T-helper 17 cell (primary cell): ENCODE measurements at places on chromosomes 7 and 10.

DNA sequence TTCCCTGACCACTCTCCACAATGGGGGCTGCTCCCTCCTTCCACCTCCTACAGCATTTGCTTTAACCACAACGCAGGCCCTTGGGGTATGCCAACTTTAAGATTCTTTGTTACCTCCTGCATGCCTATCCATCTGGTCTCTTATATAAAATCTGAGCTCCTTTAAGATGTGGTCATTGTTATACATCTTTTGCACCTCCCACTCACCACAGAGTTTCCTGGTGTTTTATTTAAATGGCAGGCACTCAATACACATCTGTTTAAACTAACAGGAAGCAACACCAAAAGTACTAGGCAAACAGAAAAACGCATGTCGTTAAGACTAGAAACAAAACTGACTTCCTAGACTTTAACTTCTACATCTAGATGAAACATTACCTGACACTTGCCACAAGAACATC lies 36.3 kb downstream of the SLC25A13 start:
- DNase-seq, result no peak

DNA sequence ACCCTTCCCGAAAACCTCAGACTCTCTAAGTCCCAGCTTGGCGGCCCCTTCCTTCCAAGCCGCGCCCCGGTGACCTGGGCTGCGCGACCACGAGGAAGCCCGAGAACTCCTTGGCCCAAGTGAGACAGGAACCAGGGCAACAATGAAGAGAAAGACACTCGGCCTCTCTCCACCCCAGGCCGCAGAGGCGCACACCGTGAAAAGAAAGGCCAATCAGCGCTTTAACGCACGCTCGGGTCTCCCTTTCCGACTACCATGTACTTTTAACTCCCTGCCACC lies 166.4 kb upstream of the PPP1R3A start:
- no peak for DNase-seq

- no peak for DNase-seq
Observed at GRCh38 chr10:49592726-49593563, 17.2 kb upstream of the SLC18A3 start.

DNA sequence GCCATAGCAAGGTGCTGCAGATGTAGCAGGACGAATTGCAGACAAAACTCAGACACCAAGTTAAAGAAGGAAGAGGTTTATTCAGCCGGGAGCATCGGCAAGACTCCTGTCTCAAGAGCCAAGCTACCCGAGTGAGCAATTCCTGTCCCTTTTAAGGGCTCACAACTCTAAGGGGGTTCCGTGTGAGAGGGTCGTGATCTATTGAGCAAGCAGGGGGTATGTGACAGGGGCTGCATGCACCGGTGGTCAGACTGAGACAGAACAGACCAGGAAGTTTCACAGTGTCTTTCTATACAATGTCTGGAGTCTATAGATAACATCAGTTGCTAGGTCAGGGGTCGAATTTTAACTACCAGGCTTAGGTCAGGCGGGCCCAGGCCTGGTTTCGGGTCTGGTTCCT lies 222.0 kb upstream of the C7orf33 start:
- no peak for DNase-seq

- no peak for DNase-seq
Observed at GRCh38 chr7:56083150-56083785, 9.5 kb downstream of the PHKG1 start.

DNA sequence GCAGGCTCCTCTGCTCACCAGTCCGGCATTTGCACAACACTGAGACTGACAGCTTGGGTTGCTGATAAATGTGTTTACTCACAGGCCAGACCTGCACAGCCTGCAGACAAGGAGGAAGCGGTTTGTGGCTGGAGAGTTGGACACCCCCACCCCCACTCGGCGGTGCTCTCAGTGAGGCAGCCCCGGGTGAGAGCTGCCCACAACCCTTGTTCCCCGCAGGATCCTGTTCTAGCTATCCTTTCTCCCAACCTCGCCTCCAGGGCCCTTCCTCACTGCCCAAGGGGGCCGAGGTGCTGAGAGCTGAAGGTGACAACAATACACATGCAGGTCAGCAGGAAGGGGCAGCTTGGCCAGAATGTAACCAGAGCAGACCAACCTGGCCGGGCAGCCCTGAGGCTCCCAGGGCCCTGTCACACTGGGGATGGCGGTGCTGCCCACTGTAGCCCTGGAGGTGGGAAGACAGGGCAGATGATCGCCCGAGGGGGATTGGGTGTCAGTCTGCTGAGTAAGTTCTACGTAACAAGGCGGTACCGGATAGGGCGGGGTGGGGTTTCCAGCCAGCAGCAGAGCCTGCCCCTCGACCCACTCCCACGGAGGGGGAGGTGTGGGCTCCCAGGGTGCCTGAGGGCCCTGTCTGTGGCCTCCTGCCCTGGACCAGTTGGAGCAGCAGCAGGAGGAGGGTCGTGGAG lies 2.1 kb upstream of the ADAM8 start:
- DNase-seq, result peak; percentile 58

DNA sequence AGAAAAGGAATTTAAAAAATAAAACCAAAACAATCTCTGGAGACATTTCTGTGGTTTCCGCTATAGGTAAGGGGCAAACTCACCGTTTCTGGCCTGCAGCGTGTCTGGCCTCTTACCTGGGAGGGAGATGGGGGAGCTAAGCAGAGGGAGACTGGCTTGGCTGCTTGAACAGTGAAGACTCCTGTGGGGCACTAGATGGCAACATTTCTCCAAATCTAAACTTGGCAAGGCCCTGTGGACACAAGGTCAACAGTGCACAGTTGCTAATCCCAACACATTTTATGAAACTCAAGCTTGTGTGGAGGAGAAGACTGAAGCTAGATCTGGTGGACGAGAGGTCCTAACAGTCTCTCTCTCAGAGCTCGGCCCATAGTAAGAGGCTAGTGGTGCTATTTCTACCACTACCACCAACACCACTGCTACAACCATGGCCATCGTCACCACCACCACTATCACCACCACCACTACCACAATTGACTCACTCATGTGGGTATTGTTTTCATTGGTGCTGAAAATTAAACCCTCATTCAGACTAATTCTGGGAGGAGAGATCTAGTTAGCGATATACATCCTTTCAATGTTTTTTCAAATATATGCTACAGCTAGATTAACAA lies 28.4 kb upstream of the CDHR3 start:
- DNase-seq, result no peak

GRCh38 chr7:20327055-20327454 lies 3.6 kb upstream of the ITGB8 start:
- no peak for DNase-seq

GRCh38 chr10:127290850-127291249 lies 94.5 kb upstream of the INSYN2A start:
- DNase-seq, result no peak

GRCh38 chr7:82345886-82346285 lies 97.7 kb downstream of the CACNA2D1 start:
- no peak for DNase-seq

- DNase-seq, result no peak
Observed at GRCh38 chr10:68606918-68607317, 46.8 kb downstream of the TET1 start.

GRCh38 chr10:52979295-52979990 lies 206.9 kb upstream of the MBL2 start:
- no peak for DNase-seq

DNA sequence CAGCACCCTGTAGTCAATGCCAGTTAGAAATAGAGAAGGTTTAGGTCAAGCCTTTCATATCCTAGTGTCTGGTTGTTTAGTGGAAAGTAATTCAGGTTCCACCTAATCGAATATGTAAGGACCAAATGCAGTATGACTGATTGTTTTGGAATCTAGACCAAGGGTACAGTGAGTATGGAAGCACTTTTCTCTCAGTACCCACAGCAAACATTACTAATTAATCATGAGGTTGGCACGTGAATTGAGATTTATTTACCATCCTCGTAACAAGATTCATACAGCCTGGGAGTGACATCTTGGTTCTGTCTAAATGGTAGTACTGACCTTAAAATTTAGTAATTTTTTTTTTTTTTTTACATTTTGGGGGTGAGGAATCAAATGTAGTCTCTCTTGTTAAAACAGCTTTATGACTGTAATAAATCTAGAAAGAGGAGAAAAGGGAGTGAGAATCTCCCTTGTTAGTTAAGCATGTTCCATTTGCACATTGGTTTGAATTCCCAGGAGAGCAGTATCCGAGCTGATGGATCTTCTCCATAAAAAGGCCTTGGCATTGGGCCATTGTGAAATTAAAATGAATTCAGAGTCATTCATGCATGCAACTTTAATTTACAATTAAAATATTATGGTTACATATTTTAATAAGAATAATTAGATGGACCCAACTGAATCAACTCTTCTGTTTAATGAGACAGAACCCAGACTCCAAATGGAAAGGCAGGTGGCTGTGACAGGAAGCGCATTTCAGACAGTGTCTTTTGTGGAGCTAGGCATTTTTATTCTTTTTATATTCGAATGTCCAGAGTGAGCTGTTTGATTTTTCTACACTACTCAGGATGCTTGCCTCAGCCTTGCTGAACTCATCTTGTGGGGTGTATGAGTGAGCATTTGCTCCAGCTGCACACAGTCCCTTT lies 57.6 kb downstream of the SNX10 start:
- no peak for DNase-seq

- DNase-seq, result no peak
Observed at GRCh38 chr10:117544004-117544701, 1.6 kb downstream of the EMX2 start.

DNA sequence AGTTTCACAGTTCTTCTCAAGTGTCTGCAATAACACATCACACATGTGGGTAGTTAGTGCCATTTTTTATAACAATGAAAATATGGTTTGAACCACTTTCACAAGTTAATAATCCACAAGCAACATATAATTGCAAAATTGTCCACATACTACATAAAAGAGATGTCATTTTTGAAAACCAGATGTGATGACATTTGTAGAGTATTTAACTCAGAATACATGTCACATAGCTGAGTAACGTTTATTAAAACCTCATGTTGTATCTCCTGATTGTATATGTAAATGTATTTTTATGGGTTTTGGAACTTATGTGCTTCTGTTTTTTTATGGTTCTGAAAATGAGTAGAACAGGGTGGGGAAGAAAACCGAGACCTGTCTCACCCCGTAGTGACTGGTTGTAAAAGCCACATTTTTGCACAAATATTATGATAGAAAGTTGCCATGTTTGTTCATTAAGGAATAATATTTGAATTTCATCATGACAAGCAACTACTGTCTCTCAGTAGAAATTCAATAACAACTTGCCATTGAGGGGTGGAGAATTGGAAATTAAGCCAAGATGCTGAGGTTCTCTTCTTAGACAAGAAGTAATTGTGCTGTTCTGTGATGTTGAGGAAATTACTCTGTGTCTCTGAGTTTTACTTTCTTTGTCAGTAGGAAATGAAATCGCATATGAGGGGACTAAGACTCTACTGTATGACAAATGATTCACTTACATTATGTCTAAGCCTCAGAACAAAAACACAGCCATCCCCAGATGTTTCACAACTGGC lies 29.2 kb upstream of the EGFR start:
- DNase-seq, result no peak
